ENCODE measurements at places on chromosomes 12 and 14. TPM values are rescaled to one million over a fixed set of nuclear protein-coding genes. Genes with fewer than 3 reads are reported as not detected.

GRCh38 chr12:102642199-102642598 lies 161.8 kb upstream of the IGF1 start:
- no peak for DNase-seq

- no peak for DNase-seq
Measured at GRCh38 chr14:79248771-79249170, 962.5 kb downstream of the DIO2 start.

Gene C12orf56
- total RNA-seq = 2.5 TPM

GRCh38 chr14:101078892-101079221 lies 175.3 kb upstream of the RTL1 start:
- peak; percentile 5 for DNase-seq

DNA sequence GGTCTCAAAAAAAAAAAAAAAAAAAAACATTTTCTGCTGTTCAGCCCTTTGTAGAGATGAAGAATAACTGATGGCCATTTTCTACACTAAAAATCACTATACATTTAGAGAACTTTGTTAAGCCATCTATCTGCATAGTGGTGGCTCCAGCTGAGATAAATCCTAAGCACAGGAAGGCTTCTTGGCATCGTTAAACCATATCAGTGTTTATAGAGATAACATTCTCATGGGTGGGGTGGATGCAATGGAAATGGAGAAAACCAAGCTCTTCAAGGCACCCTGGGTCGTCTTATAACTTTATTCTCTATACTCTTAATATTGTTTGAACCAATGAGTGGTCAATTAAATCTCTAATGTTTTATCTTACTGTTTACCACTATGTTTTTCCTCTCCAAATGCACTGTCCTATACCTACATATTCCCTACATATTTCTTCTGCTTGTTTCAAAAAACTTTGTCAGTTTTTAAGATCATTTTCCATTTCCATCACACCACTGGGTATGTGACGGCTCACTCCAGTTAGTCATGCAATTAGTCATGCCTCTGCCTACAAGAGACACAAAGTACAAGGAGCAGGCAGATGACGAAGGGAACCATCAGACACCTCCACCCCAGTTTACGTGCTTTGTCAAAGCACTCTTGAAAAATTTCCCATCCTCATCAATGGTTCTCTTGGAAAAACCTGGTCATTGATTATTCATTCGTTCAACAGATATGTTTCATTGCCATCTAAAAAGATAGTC lies 119.3 kb upstream of the OVCH1 start:
- no peak for DNase-seq

DNA sequence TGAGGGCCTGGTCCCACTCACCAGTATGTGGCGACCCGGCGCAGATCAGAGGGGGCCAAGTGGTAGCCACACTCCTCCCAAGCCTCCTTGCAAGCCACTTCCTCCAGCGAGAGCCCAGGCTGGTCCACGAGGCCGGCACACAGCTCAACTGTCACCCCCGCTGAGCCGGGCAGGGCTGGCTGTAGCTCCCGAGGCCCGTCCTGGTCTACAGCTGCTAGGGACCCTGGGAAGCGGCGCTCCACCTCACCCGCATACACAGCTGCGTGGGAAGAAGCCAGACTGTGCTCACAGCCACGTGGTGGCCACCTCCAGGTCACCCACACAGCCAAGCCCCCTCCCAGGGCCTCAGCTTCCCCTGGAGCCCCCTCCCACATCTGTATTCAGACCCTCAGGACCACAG lies 4.6 kb downstream of the NUDT14 start:
- DNase-seq = no peak

DNA sequence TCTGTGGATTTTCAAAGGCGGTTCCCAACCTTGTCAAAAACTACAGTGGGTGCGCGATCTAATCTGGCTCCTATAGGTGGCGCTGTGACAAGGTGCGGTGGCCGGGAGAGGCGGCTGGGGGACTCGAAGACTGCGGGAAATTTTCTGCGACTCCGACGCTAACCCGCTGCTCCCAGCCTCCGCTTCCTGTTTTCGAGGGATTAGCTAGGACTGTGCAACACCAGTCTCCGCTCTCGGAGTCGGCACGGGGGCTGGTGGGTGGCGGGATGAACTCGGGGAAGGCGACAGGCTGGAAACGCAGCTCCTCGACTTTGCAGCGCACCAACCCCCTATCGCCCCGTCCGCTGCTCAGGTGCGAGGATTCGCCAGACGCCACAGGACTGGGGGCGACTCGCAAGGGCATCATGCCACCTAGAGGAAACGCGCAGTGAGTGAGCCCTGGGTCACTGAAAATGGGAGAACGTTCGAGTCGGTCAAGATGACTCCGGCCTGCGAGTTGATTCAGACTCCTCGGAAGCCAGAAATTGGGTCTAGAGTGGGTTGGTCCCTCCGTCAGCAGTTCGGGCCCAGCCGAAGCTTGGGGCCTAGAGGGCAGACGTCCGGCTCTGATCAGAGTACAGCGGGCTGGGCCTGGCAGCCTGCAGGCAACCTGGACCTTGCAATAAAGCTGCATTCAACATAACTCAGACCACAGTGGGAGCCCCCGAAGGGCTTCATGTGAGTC lies 5.5 kb upstream of the PAX9 start:
- DNase-seq = peak; percentile 84

DNA sequence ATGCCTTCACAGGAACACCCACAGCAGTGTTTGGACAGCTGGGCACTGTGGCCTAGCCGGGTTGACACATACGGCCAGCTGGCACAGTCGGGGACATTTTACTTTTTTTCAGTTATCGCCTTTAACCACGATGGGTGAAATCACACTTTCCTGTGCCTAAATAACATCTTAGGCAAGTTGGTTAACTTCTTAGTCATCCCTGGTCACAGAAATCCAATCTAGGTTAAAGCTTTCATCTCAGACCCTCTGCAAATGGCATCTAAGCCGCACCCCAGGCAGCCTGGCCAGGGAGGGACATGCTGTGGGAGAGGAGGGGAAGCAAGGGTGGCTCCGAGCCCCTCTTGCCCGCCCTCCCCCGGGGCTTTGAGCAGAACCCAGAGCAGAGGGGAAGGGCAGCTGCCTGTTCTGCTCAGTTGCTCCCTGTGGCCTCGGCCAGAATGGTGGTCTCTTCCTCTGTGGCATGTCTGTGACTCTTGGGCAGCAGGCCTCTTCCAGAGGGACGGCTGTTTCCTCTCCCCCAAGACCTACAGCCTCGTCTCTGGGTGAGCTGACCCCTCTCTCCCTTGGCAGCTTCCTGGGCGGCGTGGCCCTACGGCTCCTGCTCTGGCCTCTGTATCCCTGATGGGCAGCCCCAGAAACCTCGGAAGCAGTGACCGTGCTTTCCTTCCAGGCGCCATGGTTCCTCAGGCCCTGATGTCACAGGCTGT lies 85.4 kb upstream of the DYNC1H1 start:
- no peak for DNase-seq

DNA sequence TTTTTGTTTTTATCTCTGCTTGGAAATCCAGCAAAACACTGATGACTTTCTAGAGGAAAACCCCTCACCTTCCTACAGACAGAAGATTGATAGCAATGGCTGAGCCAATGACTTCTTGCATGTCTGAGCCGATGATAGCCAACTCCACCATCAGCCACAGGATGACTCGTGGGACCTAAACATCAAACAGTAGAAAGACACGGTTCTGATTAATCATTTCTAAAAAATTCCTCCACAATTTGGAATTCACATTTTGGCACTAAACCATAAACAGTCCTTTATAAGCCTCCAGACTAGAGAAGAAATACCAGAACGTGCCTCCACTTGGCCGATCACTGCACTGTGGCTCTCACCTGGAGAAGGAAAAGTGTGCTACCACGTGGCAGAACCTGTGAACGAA lies 25.9 kb downstream of the SLC11A2 start:
- no peak for DNase-seq

Gene PTPRB
- total RNA-seq = 3.3 TPM

DNA sequence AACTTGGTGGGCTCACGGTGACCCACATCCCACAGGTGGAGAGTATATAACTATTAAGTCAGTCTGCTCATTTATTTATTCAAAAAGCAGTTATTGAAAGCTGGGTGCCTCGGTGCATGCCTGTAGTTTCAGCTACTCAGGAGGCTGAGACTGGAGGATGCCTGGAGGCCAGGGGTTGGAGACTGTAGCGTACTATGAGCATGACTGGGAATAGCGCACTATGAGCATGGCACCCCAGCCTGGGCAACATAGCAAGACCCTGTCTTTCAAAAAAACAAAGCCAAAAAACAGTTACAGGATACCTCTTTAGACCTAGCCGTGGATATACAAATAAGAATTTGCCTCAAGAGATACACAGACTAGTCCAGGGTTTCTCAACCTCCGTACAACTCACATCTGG lies 139.8 kb downstream of the ZFP36L1 start:
- DNase-seq = no peak

DNA sequence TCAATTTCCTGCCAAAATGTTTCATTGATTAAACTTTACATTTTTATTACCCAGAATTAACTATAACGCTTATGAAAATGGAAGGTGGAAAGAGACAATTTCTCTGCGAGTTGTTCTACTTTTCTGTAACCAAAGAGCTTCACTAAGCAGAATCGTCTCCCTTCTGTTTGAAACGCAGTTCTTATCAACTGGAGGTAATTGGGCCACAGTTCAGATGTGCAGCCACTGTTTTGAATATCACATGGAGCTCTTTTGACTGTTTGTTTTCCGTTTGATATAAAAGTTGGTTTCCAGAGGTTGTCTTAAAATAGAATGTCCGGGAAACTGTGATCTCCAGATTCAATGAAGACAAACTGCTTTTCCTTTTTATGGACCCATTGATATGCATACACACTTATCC lies 183.3 kb upstream of the SEL1L start:
- no peak for DNase-seq

Gene SLC17A8
- total RNA-seq = 0.26 TPM

Gene KLRC4
- not detected for total RNA-seq

GRCh38 chr12:45827974-45828373 lies 98.5 kb downstream of the ARID2 start:
- DNase-seq = no peak

DNA sequence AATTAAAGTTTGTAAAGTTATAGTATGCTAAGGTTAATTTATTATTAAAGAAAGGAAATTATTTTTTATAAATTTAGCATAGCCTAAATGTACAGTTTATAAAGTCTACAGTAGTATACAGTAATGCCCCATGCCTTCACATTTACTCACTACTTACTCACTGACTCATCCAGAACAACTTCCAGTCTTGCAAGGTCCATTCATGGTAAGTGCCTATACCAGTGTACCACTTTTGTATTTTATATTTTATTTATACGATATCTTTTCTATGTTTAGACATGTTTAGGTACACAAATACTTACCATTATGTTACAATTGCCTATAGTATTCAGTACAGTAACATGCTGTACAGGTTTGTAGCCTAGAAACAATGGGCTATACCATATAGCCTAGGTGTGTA lies 95.1 kb upstream of the GRIN2B start:
- no peak for DNase-seq

DNA sequence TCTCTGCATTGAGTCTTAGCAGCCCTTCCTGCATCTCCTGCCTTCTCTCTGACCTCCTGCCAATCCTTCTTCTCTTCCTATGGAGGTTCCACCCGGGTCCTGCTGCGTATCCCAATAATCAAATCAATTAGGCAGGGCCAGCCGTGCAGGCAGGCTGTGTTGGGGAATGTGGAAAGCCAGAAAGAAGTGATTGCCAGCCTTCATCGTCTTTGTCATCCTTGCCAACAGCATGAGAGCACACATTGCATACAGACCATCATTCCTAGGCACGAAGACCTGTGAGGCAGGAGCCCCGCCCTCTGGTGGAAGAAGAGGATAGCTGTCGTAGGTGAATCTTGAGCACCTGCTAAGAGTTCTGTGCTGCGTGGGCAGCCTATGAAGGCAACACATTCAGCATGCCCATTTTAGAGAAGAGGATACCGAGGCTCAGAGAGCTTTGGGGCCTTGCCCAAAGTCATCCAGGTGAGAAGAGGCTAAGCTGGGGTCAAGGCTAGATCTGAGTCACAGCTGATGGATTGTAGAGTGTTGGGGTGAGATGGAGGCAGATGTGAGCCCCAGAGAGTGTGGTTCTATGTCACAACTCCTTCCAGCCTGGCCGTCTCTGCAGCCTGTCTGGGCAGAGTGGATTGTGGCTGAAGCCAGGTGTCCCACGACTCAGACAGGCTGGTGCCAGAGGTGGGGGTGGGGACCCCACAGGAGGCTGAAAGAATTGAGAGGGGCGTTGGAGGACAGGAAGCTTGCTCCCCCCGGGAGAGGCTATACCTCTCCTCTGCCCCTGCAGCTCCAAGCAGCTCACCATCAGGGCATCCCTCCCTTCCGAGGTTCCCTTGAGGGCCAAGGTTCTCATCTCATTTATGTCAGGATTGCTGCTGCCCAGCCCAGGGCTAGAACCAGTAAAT lies 12.7 kb downstream of the C14orf132 start:
- peak; percentile 52 for DNase-seq

Gene METTL25
- total RNA-seq = 7.2 TPM

Gene ULK1
- 55.5 TPM for total RNA-seq

Gene CLEC4D
- total RNA-seq = not detected

DNA sequence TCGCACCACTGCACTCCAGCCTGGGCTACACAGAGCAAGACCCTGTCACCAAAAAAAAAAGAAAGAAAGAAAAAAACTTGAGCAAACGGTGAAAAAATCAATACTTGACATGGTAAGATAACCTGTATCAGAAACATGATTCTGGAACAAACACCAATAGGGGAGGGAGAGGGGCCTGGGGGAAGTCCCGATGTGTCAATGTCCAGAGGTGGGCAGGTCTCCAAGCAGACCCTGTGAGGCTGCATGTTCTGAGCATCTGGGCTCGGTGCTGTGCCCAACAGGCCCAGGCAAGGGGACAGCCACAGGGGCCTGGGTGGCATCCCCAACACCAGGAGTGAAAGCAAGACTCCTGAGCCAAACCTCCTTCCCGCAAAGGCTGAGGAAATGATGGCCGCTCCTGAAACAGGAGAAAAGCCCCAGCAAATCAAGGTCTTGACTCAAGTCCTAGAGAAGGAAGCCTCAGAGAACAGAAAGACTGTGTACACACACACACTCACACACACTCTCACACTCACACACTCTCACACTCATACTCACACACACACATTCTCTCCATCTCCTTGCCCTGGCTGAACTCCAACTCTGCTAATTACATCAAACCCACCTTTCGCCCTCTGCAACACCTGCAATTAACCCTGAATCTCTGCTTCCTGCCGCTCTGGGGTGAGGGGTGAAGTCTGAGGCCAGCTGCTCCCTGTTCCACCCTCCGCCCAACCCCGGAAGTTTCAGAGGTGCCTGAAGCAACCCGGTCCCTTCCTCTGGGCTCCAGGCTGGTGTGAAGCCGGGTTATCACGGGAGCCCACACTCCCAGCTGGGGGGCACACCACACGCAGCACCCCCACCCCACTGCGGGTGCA lies 20.4 kb downstream of the CCDC88C start:
- DNase-seq = peak; percentile 51

DNA sequence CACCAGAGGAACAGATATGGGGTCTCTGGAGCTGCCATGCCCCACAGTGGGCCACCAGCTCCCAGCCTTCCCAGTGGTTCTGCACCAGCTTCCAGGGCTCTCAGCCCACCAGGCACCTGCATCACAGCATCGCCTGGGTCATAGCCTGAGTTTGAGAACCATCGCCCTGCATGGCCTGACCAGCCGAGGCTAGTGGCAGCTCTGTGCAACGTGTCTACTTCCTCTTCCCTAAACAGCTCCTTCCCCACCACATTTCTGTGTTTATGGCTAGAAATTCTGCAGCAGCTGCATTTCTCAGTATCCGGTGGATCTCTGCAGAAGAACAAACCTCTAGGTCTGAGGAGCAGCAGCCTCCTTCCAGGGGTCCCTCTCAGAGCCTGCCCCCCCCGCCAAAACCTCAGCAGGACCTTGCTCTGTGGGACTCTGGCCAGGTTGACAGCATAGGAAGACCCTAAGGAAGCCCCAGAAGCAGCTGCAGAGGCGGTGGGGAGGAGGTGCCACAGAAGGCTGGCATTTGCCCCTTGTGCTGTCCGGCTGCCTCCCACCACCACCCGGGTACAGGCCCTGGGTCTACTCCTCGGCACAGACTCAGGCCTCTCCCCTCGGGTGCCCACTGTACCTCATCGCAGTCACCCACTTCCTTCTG lies 47.7 kb downstream of the PSMA6 start:
- no peak for DNase-seq

All from WTC11 (cell line).